H9 (cell line): ENCODE measurements at places on chromosomes 3 and 15. TPM values are rescaled to one million over a fixed set of nuclear protein-coding genes. Genes with fewer than 3 reads are reported as not detected.

GRCh38 chr3:190279690-190280089 lies 42.6 kb downstream of the CLDN1 start:
- no peak for DNase-seq

DNA sequence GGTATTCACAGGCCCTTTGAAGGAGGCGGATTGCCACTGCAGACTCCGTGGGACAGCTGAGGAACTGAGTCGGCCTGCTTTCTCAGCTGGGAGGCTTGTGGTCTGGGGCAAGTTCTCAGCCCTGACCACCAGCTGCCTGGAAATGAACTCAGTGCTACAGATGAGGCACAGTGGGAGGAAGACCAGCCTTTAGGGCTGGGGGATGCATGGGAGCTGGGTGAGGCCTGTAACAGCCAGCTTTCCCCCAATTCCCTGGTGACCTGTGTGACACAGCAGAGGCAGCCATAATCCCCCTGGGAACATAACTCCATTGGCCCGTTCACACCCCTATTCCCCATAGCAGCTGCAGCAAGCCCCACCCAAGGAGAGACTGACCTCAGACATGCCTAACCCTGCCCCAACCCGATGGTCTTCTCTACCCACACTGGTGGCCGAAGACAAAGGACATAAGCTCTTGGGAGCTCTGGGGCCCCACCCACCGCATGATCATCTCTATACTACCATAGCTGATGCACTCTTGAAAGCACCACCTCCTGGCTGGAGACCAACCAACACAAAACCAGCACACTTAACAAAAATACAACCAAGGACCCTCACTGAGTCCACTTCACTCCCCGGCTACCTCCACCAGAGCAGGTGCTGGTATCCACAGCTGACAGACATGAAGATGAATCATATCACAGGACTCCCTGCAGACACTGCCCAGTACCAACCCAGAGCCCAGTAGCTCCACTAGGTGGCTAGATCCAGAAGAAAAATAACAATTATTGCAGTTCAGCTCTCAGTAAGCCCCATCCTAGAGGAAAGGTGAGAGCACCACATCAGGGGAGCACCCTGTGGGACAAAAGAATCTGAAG lies 24.9 kb downstream of the ZMAT3 start:
- no peak for DNase-seq

DNA sequence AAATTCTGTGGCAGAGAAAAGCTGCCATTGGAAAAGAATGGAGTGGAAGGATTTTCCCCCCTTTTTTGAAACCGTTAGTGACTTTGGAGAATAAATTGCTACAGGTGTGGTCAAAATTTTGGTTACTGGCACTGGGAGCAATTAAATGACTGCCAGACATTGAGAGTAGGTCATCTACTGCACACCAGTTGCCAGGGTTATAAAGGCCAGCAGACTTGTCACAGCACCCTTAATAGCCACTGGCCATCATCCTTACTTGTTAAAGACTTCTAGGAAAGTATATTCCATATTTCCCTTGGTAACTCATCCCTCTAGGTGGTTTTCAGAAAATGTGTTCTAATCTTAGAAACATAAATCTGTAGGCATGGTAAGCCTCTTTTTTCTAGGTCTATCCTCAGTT lies 8.0 kb downstream of the PIK3CA start:
- no peak for DNase-seq

DNA sequence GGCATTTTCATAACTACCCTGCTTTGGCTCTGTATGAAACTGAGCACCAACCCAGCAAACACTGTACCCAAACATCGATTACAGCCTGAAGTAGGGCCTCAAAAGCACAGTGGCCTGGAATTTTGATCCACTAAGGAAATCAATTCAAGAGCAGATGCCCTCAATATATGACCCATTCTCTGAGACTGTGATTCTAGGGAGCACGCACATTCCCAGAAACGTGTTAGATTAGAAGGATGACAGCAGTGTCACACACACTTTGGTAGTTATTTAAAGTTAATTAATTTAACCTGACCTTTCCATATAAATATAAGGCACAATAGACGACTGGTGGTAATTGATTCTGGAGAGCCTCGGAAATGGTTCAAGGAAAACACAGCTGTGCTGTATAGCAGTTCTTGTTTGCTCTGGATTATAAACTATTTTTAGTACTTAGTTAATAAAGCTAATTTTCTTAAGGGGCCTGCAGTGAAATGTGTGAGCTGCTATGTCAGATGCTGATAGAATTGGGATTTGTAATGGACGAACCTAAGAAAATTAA lies 126.3 kb upstream of the ZNF385D start:
- DNase-seq, result no peak

GRCh38 chr15:40081691-40082194 lies 26.9 kb downstream of the BMF start:
- DNase-seq, result peak; percentile 71

- DNase-seq, result no peak
Measured at GRCh38 chr3:25460751-25461150, 32.7 kb downstream of the RARB start.

DNA sequence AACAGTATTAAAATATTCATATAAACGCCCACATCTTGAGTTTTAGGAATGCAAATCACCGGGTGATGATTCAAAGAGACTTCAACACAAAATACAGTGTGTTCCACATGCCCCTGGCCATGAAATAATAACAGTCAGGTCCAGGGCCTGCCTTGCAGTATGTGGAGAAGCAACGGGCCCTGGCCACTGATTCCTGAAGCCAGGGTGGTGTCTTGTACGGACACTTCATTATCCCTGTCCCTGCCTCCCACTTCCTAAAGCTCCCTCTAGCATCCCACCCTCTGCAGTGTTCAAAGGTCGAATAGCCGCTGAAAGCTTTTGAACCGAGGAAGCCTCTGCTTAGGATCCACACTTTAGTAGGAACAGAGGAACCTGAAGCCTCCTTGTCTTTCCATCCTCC lies 50.4 kb upstream of the PCSK6 start:
- peak; percentile 5 for DNase-seq

DNA sequence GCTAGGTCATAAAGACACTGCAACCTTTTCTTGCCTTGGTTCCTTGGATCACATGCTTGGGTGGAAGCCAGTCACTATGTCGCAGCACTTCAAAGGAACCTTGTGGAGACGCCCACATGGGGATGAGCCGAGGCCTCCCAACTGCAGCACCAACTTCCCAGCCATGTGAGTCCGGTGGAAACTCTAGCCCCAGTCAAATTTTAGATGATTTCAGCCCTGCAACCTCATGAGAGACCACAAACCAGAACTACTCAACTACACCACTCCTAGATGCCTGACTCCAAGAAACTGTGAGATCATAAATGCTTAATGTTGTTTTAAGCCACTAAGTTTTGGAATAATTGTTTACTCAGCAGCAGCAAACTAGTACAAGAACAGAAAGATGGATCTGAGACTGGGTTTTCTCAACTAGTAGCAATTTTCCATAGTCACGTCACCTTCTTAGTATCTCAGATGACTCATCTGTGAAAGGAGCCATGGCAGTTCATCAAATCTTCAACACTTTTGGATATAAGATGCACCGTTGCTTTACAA lies 86.5 kb downstream of the MB21D2 start:
- DNase-seq, result no peak

DNA sequence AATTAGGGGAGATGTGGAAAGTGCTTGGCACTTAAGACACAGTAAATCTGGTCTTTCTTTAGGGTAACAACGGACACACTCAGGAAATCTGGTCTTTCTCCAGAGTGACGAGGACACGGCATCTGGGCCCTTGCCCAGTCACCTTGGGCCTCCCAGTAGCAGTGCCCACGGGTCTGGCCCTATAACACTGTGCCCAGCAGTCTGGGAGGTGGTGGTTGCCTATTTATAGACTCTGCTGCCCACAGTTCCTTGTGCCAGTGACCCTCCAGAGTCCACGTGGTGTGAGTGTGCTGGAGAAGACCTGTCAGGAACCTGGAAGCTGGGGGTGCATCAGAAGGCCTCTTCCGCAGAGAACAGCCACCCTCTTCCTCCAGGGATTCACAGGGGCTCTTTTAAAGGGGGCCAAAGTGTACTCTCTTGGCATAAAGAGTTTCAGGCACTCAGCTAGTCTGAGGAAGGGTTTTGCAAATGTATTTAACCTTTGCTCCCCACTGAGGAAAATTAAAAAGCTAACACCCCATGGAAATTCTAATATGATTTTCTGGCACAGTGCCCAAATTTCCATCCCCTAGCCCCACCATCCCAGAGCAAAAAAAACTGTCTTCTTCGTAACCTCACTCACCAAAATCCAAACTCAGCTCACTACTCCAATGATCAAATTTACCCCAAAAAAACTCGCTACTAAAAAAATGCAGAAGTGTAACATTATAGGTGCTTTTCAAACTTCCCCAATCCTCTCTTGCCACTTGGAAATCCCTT lies 15.4 kb downstream of the WNT5A start:
- no peak for DNase-seq

DNA sequence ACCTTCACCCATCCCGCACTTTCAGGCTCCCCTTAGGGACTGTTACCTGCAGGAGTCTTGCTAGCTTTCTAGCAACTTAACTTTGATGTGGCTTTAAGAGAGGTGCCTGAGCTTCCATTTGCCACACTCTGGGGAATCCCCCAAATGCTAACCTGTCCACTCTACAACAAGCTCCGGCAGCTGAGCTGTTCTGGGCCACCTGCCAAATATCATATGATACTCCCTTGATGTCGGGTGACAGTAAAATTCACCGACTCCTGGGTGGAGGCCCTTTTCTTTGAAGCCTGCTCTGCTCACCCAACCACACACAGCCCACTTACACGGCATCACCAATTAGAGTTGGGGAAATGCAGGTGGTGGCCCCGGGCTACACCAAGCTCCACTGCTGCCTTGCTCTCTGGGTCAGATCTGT lies 38.0 kb upstream of the XCR1 start:
- DNase-seq, result no peak

- peak; percentile 20 for DNase-seq
Measured at GRCh38 chr3:43863966-43864933, 173.5 kb downstream of the ABHD5 start.

DNA sequence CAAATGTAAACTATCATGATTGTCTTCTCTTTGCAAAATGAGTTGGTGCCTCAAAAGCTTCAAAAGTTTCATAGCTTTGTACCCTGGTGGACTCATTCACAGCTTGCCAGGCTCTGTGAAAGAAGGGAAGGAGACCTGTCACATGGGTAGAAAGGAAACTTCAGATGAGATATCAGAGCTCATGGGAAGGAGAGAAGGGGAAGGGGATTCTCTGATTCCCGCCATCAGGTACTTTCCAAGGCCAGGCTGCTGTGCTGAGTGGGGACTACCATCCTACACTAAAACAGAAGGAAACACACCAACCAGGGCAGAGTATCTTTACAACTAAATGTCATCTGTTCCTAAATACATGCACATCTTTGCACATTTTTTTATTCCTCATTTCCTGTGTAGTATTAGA lies 9.2 kb downstream of the ILDR1 start:
- DNase-seq, result no peak

DNA sequence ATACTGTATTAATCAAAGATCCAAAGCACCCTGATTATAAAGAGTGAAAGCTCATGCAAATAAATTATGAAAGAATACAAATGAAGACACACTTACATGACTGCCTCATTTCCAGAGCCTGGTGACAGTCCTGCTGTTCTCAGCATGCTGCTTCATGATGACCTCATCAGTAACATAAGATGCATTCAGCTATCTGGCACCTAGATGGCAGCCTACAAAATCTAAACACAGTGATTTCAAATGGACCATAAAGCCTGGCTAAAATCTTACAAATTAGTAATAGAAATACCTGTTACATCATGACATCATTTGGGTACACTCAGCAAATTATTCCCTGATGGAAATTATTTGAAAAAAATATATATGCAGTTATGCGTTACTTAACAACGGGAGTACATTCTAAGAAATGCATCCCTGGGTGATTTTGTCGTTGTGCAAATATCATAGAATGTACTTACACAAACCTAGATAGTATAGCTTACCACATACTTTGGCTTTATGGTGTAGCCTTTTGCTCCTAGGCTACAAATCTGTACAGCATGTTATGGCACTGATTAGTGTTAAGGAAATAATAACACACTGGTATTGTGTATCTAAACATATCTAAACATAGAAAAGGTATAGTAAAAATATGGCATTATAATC lies 207.2 kb downstream of the EPHA3 start:
- peak; percentile 34 for DNase-seq

- no peak for DNase-seq
Measured at GRCh38 chr3:198061119-198062067, 101.4 kb downstream of the LMLN start.

GRCh38 chr3:46372492-46373359 lies 2.0 kb downstream of the CCR5 start:
- DNase-seq, result no peak

GRCh38 chr15:52552303-52552702 lies 16.5 kb downstream of the ARPP19 start:
- no peak for DNase-seq

GRCh38 chr3:156820692-156821080 lies 5.5 kb upstream of the LEKR1 start:
- no peak for DNase-seq

ETFA gene
- total RNA-seq, result 94.2 and 109 TPM in 2 replicates

CTSH gene
- 15.5 and 16.8 TPM in 2 replicates for total RNA-seq

C2CD4A gene
- total RNA-seq, result not detected in 2 replicates

BOC gene
- 3.5 and 4.0 TPM in 2 replicates for total RNA-seq

GRAMD1C gene
- 1.8 TPM in 2 replicates for total RNA-seq

ANKUB1 gene
- not detected in 2 replicates for total RNA-seq

DCUN1D1 gene
- 68.5 and 71.7 TPM in 2 replicates for total RNA-seq

GATM gene
- 9.0 and 10.7 TPM in 2 replicates for total RNA-seq

ITGA11 gene
- total RNA-seq, result 0.07 TPM in 1 of 2 replicates, not detected in the other

LMAN1L gene
- total RNA-seq, result not detected in 2 replicates
